ENCODE measurements at places on chromosomes 1 and 21.

DNA sequence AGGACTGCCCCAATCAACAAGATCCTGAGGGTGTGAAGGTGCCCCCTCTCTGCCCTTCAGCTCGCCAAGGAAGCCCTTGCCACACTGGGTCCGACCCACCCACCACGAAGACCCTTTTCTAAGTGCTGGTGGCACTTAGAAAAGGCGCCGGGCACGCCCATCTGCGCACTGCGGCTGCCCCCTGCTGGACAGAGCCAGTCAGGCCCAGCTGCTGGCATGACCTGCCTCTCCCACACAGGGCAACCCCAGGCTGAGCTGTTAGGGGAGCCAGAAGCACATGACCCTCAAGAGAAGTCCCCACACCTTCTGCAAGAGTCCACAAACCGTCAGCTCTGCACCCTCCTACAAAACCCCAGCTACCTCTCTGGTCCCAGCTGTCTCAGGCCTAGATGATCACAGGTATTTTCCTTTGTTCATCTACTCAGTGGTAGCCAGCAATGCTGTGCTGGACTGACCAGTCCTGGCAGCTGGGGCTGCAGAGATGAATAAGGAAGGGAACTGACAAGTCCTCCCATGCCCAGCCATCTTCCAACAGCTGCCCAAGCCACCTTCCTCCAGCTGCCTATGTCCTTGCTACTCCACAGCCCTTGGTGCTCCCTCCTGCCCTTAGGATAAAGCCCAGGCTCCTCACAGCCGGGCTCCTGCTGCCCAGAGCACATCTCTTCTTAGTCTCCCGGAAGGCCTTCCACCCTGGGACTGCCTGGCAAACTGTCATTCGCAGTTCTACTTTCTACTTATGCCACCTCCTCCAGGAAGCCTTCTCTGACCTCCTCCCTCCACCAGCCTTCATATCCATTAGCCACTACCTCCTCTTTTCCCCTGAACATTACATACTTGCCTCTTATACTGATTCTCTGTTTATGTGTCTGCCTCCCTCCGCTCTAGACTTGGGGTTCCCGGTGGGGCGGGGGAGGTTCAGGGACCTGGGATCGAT lies 39.8 kb upstream of the ZC3H12A start:
- peak; percentile 92 for DNase-seq

GRCh38 chr1:3664700-3665375 lies 12.5 kb downstream of the TP73 start:
- no peak for DNase-seq

- no peak for DNase-seq
Observed at GRCh38 chr1:29783508-29784275, 547.4 kb downstream of the PTPRU start.

DNA sequence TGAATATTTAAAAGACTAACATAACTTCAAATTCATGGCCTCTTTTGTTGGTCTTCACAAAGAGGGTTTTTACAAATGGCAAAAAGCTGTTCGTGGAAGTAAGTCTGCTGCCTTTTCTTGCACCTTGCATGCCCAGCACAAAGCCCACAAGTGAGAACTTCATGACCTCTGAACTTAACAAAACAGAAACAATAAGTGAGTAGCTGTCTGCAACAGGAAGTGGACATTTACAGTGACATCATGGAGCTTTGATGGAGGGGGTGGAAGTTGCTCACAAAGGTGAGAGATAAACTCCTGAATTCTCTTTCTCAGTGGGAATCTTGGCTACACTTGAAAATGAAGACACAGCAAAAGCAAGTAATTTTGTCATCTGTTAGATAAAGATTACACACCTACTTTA lies 303.3 kb upstream of the DEPDC1 start:
- DNase-seq: no peak

All from activated CD8-positive, alpha-beta memory T cell treated with anti-CD3 and anti-CD28 coated beads, Interleukin-2, amount 50 U/mL, for 48 hours (primary cell).